Activated CD8-positive, alpha-beta T cell treated with anti-CD3 and anti-CD28 coated beads for 36 hours (primary cell): ENCODE measurements at places on chromosomes 13 and 19.

DNA sequence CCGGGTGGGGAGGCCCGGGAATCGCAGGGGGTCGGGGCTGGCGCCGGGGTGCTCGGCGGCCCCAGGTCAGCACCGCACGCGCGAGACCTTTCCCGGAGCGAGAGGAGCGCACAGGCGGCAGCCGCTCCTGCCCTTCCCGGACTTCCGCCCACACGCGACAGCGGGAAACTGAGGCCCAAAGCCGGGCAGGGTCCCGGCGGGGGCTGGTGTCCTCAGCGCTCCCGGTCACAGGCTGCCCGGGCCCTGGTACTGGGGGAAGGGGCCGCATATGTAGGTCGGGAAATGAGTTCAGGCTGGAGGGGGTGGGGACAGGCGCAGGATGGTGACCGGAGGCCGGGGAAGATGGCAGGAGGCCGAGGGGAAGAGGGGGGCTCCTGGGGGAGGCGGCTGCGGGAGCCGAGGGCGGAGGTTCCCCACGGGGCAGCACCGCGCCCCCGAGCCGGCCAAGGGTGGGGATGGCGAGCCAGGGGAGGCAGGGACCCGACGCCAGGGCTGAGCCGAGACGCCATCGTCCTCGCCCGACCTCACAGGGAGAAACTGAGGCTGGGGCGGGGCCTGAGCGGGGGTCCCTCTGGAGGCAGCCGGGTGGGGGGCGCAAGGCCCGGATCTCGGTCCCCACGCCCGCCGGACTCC, 662 bp downstream of the CBARP start:
- peaks cover 2% of the 10 kb centered on the region for H3K36me3 ChIP-seq
- no peak overlapping the region for H3K27ac ChIP-seq
- peaks cover 8% of the 10 kb centered on the region for H3K27me3 ChIP-seq
- no peak for DNase-seq
- peaks cover 18% of the 10 kb centered on the region for H3K4me1 ChIP-seq

- H3K27ac ChIP-seq: no peak overlapping the region
- no peaks in the 10 kb centered on the region for H3K36me3 ChIP-seq
- no peak overlapping the region for H3K4me3 ChIP-seq
- H3K27me3 ChIP-seq: no peaks in the 10 kb centered on the region
- no peak for DNase-seq
These were observed 347.8 kb downstream of the MZT1 start for GRCh38 chr13:72379581-72379980.

DNA sequence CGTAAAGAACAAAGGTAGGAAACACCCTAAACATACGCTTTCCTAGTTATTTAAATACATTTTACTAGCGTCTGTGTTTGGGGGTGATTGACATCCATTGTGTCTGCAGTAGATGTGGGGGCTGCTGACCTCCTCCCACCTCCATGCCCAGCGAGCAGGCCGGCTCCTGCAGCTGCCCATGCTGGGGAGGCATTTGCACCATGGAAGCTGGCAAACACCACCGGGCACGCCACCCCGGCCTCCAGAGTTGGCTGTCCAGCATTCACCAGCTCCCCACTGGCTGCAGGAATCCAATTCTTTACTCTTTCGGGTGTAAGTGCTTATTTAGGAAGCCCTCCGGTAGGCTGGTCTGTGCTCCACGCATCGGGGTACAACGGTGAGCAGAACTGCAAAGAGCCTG, 115.4 kb upstream of the USP29 start:
- H3K27me3 ChIP-seq: no peaks in the 10 kb centered on the region
- no peaks in the 10 kb centered on the region for H3K36me3 ChIP-seq
- H3K4me3 ChIP-seq: no peak overlapping the region
- no peak for DNase-seq

GRCh38 chr19:7004313-7004931, 16.8 kb downstream of the MBD3L2B start:
- H3K27ac ChIP-seq: no peak overlapping the region
- no peak for DNase-seq
- no peak overlapping the region for H3K4me3 ChIP-seq
- no peaks in the 10 kb centered on the region for H3K36me3 ChIP-seq
- H3K27me3 ChIP-seq: no peaks in the 10 kb centered on the region

- H3K4me3 ChIP-seq: no peak overlapping the region
- H3K4me1 ChIP-seq: peaks cover 6% of the 10 kb centered on the region
- no peaks in the 10 kb centered on the region for H3K36me3 ChIP-seq
- H3K27me3 ChIP-seq: no peaks in the 10 kb centered on the region
These were observed 8.1 kb downstream of the TIMM29 start for GRCh38 chr19:10936661-10937084.
